Right cardiac atrium (tissue), 5 donors: ENCODE measurements at places on chromosomes 3 and 15. TPM values are rescaled to one million over a fixed set of nuclear protein-coding genes. Genes with fewer than 3 reads are reported as not detected.

DNA sequence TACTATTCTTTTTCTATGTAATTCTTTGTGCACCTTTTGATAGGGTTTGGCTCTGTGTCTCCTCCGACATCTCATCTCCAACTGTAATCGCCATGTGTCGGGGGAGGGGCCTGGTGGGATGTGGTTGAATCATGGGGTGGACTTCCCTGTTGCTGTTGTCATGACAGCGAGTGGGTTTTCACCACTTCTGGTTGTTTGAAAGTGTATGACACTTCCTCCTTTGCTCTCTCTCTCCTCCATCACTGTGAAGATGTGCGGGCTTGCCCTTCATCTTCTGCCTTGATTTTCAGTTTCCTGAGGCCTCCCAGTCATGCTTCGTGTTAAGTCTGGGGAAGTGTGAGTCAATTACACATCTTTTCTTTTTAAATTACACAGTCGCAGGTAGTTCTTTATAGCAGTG is 225.8 kb upstream of the DPPA4 start:
- DNase-seq = no peak

- DNase-seq = no peak
Observed at GRCh38 chr3:33975463-33975862, 177.0 kb downstream of the PDCD6IP start.

DNA sequence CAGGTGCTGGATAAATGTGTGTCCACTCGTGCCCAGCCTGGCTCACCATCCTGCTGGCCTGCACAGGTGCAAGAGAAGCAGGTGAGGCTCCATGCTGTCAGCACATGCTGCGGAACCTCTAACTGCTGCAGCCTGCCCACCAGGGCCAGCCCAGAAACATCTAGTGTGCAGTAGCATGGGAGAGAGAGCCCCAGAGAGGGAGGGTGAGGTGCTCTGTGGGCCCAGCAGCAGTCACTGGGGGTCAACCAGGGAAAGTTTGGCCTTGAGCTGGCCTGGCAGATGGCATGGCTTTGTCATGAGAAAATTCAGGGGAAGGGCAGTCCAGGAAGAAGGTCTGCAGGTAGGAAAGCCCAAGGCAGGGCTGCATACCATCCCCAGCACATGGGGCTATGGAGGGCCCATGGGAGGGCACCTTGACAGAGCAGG is 18.2 kb upstream of the PRR23E start:
- no peak for DNase-seq

GRCh38 chr3:36394176-36394575 is 13.9 kb downstream of the STAC start:
- DNase-seq = no peak

The PCYT1A gene
- total RNA-seq = 87.7 TPM

DNA sequence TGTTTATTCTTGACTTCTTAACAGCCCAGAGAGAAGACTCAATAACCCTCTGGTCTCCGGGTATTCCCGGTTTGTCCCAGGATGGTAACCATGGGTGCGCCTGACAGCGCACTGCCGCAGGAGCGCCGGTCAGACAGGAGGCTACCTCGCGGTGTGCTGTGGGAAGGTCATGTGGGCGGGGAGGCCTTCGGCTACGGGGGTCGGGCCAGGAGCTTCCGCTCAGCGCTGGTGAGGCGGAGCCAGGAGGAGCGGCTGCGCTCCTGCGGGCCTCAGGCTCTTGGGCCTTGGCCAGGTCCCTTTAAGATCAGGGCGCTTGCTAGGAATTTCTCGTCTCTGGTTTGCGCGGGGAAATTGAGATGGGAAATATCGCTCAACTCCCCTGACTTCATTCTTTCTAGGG is 182.3 kb upstream of the NDN start:
- DNase-seq = peak; percentile 73

The LRRIQ4 gene
- not detected for total RNA-seq

GRCh38 chr15:36901012-36901411 is 199.3 kb downstream of the MEIS2 start:
- no peak for DNase-seq

DNA sequence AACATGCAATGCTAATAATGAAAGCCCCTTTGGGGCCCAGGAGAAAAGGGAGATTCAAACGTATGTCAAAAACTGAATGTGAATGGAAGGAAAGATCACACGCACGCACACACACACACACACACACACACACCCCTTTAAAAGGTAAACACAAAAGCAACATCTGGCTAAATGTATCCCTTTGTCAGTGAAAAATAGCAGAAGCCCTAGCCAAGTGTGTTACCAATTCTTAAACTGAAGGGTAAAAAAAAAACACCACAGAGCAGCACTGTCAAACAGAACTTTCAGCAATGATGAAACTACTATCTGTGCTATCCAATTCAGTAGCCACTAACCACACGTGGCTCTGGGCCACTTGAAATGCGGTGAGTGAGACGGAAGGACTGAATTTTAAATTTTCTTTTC is 4.9 kb downstream of the RFTN1 start:
- no peak for DNase-seq

- DNase-seq = no peak
Observed at GRCh38 chr3:120098710-120099109, 4.5 kb upstream of the GSK3B start.

The TMC3 gene
- total RNA-seq = 0.14 TPM

GRCh38 chr3:181881749-181882148 is 170.0 kb downstream of the SOX2 start:
- DNase-seq = no peak

- no peak for DNase-seq
Observed at GRCh38 chr3:120673116-120673515, 8.9 kb downstream of the HGD start.

DNA sequence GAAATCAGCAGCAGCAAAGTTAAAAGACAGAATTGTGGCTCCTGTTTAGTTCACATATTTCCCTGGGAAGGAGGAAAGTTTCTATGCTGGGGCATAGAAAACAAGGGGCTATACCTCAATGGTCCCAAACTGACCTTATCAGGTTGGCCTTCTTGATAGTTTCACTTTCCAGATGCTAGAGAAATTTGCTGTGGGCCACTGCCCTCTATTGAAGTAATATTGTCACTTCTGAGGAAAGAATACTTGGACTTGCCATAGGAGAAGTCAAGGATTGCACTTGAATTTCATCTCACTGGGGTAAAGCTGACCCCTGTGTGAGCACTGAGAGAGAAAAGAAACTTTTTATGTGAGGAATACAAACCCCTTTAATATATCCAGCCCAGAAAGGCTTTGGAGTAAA is 49.3 kb upstream of the XCR1 start:
- no peak for DNase-seq

DNA sequence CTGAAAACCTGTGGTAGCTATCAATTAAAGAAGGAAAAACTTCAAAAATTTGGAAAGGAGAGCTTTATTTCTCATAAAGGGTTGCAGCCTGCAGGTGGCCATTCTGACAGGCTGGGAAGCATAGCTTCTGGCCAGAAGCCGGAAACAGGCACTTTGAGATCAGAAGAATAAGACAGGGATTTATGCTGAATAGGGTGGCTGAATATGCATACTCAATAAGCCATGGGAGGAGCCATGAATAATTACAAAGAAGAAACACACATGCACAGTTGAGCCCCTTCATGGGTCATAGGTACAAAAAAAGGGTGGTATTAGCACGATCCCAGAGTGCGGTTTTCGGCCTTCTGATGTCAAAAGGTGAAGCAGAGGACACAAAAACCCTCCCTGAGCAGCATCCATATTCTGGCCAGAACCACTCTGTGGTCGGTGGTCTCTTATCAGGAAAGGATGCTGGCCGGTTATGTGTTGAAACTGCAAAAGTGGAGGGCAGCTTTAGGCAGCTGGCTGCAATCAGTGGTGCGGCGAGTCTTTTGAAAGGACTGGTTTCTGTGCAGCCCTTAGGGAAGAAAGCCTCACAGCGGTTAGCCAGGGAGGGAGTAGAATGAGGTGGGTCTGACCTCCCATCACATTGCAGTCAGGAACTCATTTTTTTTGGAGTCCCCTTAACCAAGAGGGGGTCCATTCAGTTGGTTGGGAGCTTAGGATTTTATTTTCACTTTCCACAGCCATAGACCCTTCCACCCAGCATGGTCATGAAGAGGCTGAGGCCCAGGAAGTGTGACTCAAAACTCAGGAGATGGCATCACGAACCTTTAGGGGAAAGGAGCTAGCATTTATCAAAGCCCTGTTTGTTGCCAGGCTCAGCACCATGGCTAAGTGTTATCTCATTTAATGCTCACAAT is 34.7 kb upstream of the CCDC174 start:
- DNase-seq = no peak
